ENCODE measurements at places on chromosomes 5 and 9. TPM values are rescaled to one million over a fixed set of nuclear protein-coding genes. Genes with fewer than 3 reads are reported as not detected.

The IL3 gene
- polyA plus RNA-seq, result not detected

The COL5A1 gene
- 0.36 TPM for polyA plus RNA-seq

The FOXI1 gene
- polyA plus RNA-seq, result not detected

The SCGB3A1 gene
- polyA plus RNA-seq, result not detected

The POLR3G gene
- 1.4 TPM for polyA plus RNA-seq

The UBE2D2 gene
- 341 TPM for polyA plus RNA-seq

The IL13 gene
- not detected for polyA plus RNA-seq

The EIF4EBP3 gene
- 31.9 TPM for polyA plus RNA-seq

The GRIA1 gene
- polyA plus RNA-seq, result not detected

The NSD1 gene
- polyA plus RNA-seq, result 64.2 TPM

The PCDHGB4 gene
- not detected for polyA plus RNA-seq

The PCDHGA5 gene
- polyA plus RNA-seq, result not detected

The SLC27A6 gene
- polyA plus RNA-seq, result not detected

The C5orf22 gene
- polyA plus RNA-seq, result 20.1 TPM

The ENTPD8 gene
- not detected for polyA plus RNA-seq

The GMCL2 gene
- not detected for polyA plus RNA-seq

The PCDHGC4 gene
- polyA plus RNA-seq, result not detected

The TESK1 gene
- polyA plus RNA-seq, result 3.3 TPM

The DOCK2 gene
- polyA plus RNA-seq, result 45.8 TPM

The PAEP gene
- not detected for polyA plus RNA-seq

The WNK2 gene
- not detected for polyA plus RNA-seq

The DCAF12 gene
- polyA plus RNA-seq, result 13.0 TPM

The CCDC152 gene
- 1.3 TPM for polyA plus RNA-seq

The ESM1 gene
- polyA plus RNA-seq, result 1.1 TPM

The IL9 gene
- not detected for polyA plus RNA-seq

The ZCCHC9 gene
- polyA plus RNA-seq, result 25.2 TPM

The GNA14 gene
- not detected for polyA plus RNA-seq

The OR1J2 gene
- not detected for polyA plus RNA-seq

The FOXD4L5 gene
- polyA plus RNA-seq, result not detected

The SH3PXD2B gene
- not detected for polyA plus RNA-seq

The MSH3 gene
- polyA plus RNA-seq, result 14.3 TPM

The SLC6A19 gene
- polyA plus RNA-seq, result not detected

The SHISAL2B gene
- not detected for polyA plus RNA-seq

The SV2C gene
- polyA plus RNA-seq, result not detected

The TERT gene
- 0.13 TPM for polyA plus RNA-seq

The SOX30 gene
- 0.52 TPM for polyA plus RNA-seq

The SEMA6A gene
- 1.2 TPM for polyA plus RNA-seq

The GLDC gene
- polyA plus RNA-seq, result not detected

The LRRC19 gene
- 0.05 TPM for polyA plus RNA-seq

The TSC1 gene
- polyA plus RNA-seq, result 4.4 TPM

The DAB2IP gene
- polyA plus RNA-seq, result not detected

The PTPRD gene
- polyA plus RNA-seq, result not detected

The CTNND2 gene
- 0.65 TPM for polyA plus RNA-seq

The PRSS3 gene
- not detected for polyA plus RNA-seq

The DBH gene
- not detected for polyA plus RNA-seq

The FAM78A gene
- polyA plus RNA-seq, result 5.5 TPM

The SECISBP2 gene
- polyA plus RNA-seq, result 23.3 TPM

The CYFIP2 gene
- polyA plus RNA-seq, result 516 TPM

Data from CD4-positive, alpha-beta memory T cell (primary cell).